Activated T-helper 17 cell treated with anti-CD3 and anti-CD28 coated beads, Interleukin-2, amount 50 U/mL, for 72 hours (primary cell): ENCODE measurements at places on chromosomes 16 and 17. TPM values are rescaled to one million over a fixed set of nuclear protein-coding genes. Genes with fewer than 3 reads are reported as not detected.
A peak's percentile ranks its signal among the peaks of the same experiment; 100 is the strongest.

The KREMEN2 gene
- total RNA-seq = not detected

The HOXB6 gene
- total RNA-seq = 0.37 TPM

The SOCS7 gene
- 20.8 TPM for total RNA-seq

DNA sequence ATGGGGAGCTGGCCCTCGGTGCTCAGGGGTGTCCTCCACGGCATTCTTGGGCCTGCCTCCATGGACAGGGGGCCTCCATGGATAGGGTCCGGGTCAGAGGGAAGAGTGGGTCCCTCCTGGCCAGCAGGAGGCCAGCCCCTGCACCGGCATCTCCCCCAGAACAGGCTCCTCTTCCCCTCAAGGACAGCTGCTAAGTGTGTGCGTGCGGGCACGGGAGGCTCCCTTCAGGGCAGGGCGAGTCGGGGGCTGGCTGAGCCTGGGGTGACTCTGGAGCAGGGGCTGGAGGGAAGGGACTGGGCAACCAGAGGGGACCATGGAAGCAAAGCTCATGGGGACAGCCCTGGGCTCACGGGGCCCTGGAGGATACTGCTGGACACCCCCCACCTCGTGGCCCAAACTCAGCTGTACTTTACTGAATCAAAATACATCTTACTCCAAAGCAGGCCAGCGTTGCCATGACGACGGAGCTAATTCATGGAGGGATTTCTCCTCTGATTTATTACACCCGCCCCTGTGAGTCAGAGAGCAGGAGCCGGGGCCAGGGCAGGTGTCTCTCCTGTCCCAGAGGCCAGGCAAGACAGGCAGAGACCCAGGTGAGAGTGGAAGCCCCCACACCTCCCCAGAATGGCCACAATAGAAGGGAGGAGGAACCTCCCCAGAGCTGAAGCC, 2.1 kb downstream of the CASKIN1 start:
- H3K4me3 ChIP-seq = peak overlapping the region; percentile 56
- no peak for ATAC-seq
- H3K4me1 ChIP-seq = no peaks in the 10 kb centered on the region
- H3K36me3 ChIP-seq = no peaks in the 10 kb centered on the region

GRCh38 chr17:77182205-77183172, 41.7 kb downstream of the SEC14L1 start:
- peak; percentile 64 for ATAC-seq
- H3K4me3 ChIP-seq = no peak overlapping the region
- H3K27me3 ChIP-seq = no peaks in the 10 kb centered on the region
- peaks cover 6% of the 10 kb centered on the region for H3K36me3 ChIP-seq

DNA sequence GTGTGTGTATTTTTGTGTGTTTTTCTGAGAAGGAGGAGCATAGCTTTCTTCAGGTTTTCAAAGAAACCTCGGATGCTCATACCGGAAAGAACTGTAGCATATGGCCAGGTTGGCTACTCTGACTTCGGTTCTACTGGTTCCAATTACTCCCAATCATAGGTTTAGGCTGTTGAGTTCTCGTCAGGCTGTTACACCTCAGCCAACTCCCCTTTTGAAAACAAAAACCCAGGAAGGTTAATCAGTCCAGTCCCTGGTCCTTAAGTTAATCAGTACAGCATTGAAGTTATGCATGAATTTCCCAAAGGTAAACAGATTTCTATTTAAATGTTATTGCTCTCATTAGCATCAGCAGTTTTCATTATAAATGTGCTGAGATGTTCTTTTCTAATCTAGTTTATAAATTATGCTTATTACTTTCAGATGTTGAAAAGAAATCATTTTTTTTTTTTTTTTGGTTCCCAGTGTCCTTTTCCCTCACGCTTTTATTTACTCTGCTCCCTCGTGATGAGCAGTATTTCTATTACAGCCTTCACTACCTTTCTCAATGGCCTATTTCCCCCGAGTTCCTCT, 111.0 kb downstream of the NPIPB5 start:
- H3K27ac ChIP-seq = no peak overlapping the region
- no peaks in the 10 kb centered on the region for H3K36me3 ChIP-seq
- H3K4me3 ChIP-seq = no peak overlapping the region

- H3K36me3 ChIP-seq = no peaks in the 10 kb centered on the region
- ATAC-seq = no peak
- no peaks in the 10 kb centered on the region for H3K27me3 ChIP-seq
- no peak overlapping the region for H3K27ac ChIP-seq
- H3K4me1 ChIP-seq = no peaks in the 10 kb centered on the region
These were observed 1762.2 kb downstream of the TP53TG3F start for GRCh38 chr16:35221482-35222185.

DNA sequence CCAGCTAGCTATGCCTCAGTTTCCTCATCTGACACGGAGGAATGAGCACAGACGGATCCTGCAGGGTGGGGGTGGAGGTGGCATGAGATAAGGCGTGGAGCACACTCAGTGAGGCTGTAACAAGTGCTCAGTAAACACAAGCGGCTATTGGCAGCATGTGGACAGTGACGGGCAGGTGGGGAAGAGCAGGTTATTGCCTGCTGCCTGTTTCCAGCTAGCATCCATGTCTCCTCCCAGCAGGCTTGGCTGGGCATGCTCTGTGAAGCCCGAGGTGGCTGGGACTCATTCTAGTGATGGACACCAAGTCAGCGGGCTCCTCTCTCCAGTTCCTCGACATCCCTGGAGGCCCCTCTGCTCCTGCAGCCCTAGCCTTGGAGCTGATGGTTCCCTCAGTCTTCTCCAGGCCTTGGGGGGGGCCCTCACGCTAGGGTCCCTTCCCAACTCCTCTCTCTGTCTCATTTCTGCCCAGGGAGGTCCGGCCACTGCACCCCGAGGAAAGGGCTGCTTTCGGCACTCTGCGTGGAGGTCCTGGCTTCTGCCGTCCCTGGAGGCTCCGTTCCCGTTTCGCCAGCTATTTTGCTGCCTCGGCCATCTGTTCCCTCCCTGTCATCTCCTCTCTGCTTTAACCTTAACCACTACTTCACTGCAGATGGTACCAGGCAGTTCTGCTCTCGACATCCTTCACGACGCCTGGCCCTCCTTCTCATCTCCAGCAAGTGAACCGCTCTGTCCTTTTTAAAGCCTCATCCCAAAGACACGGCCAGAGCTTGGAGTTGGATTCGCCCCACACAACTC, 6.2 kb downstream of the RTN4RL1 start:
- H3K27ac ChIP-seq = no peak overlapping the region
- peaks cover 4% of the 10 kb centered on the region for H3K4me1 ChIP-seq
- ATAC-seq = no peak
- H3K36me3 ChIP-seq = no peaks in the 10 kb centered on the region

DNA sequence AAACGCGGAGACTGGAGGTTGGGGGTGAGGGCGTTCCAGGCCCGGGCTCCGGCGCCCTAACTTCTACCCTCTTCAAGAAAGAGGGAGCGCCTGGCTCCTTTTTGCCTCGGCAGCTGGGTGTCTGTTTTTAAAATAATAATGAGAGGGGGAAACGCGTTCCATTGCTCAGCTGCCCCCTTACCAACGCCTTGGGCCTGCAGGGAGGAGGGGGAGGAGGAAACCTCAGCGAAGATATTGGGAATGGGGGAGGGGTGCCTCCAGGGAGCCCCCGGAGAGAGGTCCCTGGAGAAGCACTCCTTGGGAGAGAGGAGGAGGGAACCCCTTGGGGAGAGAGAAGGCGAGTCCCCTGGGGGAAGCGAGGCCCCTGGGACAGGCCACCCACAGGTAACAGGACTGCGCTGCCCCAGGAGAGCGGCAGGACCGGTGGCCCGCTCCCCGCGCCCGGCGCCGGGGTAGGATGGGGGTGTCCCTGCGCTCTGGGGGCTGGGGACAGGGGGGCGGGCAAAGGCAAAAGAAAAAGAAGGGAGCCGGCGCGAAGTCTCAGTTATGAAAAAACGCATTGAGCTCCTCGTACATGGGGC, 2.7 kb downstream of the NEUROD2 start:
- H3K4me1 ChIP-seq = no peaks in the 10 kb centered on the region
- no peak for ATAC-seq
- H3K27me3 ChIP-seq = peaks cover 54% of the 10 kb centered on the region
- peak overlapping the region; percentile 5 for H3K4me3 ChIP-seq
- no peaks in the 10 kb centered on the region for H3K36me3 ChIP-seq

GRCh38 chr17:8447799-8448198, 12.1 kb downstream of the NDEL1 start:
- H3K4me3 ChIP-seq = no peak overlapping the region
- H3K27ac ChIP-seq = peak overlapping the region; percentile 54
- no peaks in the 10 kb centered on the region for H3K27me3 ChIP-seq

GRCh38 chr17:62906881-62907280, 59.2 kb upstream of the TANC2 start:
- H3K4me3 ChIP-seq = no peak overlapping the region
- peaks cover 24% of the 10 kb centered on the region for H3K27me3 ChIP-seq
- no peak for ATAC-seq
- H3K27ac ChIP-seq = no peak overlapping the region

DNA sequence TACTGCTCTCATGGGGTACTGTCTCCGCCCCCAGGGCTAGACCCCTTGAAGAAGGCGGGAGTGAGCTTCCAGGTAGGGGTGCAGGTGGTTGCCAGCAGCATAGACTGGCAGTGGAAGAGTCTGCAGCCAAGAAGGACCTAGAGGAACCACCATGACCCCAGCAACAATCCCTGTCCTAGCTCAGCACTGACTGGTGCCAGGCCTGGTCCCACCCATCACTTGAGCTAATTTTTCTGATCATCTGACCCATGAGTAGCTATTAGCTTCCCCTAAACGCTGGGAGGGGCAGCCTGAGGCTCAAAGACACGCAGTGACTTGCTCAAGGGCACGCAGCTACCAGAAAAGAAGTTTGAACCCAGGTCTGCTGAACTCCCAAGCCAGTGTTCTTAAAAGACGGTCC, 945 bp downstream of the PRM3 start:
- H3K4me1 ChIP-seq = no peaks in the 10 kb centered on the region
- no peaks in the 10 kb centered on the region for H3K27me3 ChIP-seq
- ATAC-seq = no peak
- H3K4me3 ChIP-seq = no peak overlapping the region
- no peak overlapping the region for H3K27ac ChIP-seq

- peaks cover 11% of the 10 kb centered on the region for H3K27me3 ChIP-seq
- H3K27ac ChIP-seq = peak overlapping the region; percentile 49
- H3K4me1 ChIP-seq = peaks cover 9% of the 10 kb centered on the region
- H3K36me3 ChIP-seq = no peaks in the 10 kb centered on the region
- ATAC-seq = peak; percentile 4
These were observed 161.4 kb upstream of the RPL38 start for GRCh38 chr17:74041869-74042640.

DNA sequence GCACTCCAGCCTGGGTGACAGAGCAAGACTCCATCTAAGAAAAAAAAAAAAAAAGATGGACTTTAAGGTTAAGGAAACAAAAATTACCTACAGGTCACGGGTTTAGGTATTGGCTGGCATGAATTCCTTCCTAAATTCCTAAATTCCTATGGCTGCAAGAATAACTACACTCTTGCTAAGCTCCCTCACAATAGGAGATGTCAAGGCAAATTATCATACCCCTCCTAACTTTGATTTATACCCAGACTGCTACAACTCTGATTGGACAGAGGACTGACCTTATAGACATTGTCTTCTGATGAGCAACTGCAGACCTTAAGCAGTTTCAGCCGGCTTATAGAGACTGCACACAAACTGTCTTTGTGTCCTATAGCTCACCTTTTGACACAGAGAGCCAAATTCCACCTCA, 25.1 kb upstream of the TMC7 start:
- no peak overlapping the region for H3K4me3 ChIP-seq
- H3K27ac ChIP-seq = no peak overlapping the region
- H3K36me3 ChIP-seq = no peaks in the 10 kb centered on the region
